ENCODE measurements at places on chromosomes 16 and 17.

DNA sequence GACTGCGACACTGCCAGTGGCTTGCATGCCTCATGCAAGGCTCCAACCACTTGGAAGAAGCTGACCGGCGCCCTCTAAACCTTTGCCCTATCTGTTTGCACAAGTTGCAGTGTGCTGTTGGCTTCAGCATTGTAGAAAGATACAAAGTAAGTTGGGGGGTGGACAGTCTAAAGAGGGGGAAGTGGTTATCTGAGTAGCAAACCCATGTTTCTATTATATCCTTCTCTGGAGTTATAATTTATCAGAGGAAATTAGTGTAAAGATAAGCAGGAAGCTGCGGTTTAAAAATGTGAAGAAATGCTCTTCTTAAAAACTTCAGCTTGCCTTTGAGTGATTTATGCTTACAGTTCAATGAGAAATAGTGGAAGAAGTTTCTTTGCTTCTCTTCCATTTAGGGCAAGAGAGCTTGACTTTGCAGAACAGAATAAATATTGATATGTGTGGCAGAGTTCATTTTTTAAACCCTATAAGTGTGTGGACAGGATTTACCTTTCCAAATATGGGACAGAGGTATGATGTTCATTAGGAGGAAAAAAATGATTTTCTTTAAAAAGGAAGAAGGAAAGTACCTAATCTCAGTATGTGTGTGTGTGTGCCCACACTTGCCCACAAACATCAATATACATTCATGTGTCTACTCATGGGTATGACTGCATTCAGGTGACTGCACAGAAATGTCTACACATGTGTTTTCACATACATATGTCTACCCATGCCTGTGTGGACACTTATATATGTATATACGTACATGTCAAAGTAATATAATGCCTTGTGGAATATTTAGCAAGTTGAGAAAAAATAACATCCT, 8.1 kb downstream of the AMZ2 start:
- DNase-seq, result no peak

GRCh38 chr17:75079023-75079373, 8.8 kb upstream of the SLC16A5 start:
- DNase-seq, result no peak

GRCh38 chr16:85297881-85298280, 185.6 kb upstream of the CIBAR2 start:
- DNase-seq, result no peak

- DNase-seq, result no peak
Measured at GRCh38 chr17:81202318-81202717, 20.4 kb downstream of the CEP131 start.

- no peak for DNase-seq
Measured at GRCh38 chr16:28155293-28155692, 56.5 kb downstream of the XPO6 start.

DNA sequence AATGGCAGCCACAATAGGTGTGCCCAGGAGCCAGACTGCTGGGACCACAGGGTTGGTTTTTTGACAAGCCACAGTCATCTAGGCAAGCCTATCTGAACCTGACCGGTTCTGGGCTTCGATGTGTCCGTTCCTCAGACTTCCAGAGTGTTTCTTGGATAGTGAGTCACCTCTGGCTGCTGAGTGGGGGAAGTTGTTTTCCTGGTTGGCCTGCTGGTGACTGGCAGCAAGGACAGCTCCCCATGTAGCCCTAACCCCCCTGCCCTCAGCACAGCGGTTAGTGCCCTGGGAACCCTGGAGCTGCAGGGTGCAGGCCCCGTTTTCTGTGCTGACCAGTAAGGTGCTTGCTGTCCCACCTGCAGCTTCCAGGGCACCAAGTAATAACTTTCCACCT, 65.5 kb downstream of the PLD6 start:
- peak; percentile 72 for DNase-seq

Measured in fibroblast of skin of back (primary cell).